IMR-90 (cell line): ENCODE measurements at places on chromosomes 12 and 14.

- no peaks in the 10 kb centered on the region for H3K36me3 ChIP-seq
- DNase-seq = no peak
- H3K27ac ChIP-seq = no peak overlapping the region
- no peak overlapping the region for H3K4me3 ChIP-seq
- peaks cover 8% of the 10 kb centered on the region for H3K4me1 ChIP-seq
These were observed 67.4 kb downstream of the PHLDA1 start for GRCh38 chr12:75964150-75964549.

DNA sequence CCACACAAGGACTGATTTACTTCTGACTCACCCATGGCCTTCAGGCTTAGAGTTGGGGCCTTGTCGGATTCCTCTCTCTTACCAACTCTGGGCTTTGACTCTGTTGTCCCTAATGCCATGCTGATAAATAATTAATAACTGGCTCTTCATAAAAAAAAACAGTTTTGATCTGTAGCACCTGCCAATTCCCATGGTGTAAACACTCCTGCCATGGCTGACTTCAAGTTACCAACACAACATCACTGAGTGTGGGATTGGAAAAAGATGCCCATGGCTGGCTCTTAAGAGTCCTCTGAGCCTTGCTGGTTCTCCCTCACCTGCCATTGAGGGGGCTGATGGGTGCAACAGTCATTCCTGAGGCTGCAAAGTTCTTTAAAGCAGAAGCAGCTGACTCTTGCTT is 104.8 kb downstream of the KIF26A start:
- DNase-seq = no peak

DNA sequence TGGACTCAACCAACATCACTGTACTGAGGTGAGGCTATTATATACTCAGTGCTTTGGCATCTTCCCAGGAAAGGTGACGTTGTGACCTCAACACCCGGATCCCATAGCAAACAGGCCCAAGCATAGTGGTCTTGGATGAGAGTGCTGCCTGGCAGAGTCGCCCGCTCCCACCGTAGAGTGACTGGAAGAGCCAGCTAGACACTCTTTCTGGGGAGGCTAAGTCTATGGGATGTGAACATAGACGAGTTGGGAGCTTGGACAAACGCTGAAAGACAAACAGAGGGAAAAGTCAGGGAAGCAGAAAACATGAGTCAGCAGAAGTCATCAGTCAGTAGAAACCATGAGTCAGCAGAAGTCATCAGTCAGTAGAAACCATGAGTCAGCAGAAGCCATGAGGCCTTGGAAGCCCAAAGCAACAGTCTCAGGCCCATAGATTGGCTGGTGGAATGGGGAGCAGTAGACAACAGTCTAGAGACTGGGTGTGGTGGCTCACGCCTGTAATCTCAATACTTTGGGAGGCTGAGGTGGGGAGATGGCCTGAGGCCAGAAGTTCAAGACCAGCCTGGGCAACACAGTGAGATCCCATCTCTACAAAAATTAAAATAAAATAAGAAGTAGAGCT is 66.4 kb upstream of the MAP1LC3B2 start:
- H3K36me3 ChIP-seq = no peaks in the 10 kb centered on the region
- no peaks in the 10 kb centered on the region for H3K4me1 ChIP-seq
- peak; percentile 81 for DNase-seq
- H3K4me3 ChIP-seq = no peak overlapping the region

GRCh38 chr14:36215217-36215598 is 38.7 kb upstream of the PTCSC3 start:
- H3K4me3 ChIP-seq = no peak overlapping the region
- no peak overlapping the region for H3K27ac ChIP-seq

- H3K27me3 ChIP-seq = no peaks in the 10 kb centered on the region
- H3K4me1 ChIP-seq = peaks cover under 1% of the 10 kb centered on the region
- H3K36me3 ChIP-seq = no peaks in the 10 kb centered on the region
- H3K4me3 ChIP-seq = no peak overlapping the region
- no peak for DNase-seq
- no peak overlapping the region for H3K27ac ChIP-seq
These were observed 52.0 kb upstream of the SOCS2 start for GRCh38 chr12:93520454-93520853.

DNA sequence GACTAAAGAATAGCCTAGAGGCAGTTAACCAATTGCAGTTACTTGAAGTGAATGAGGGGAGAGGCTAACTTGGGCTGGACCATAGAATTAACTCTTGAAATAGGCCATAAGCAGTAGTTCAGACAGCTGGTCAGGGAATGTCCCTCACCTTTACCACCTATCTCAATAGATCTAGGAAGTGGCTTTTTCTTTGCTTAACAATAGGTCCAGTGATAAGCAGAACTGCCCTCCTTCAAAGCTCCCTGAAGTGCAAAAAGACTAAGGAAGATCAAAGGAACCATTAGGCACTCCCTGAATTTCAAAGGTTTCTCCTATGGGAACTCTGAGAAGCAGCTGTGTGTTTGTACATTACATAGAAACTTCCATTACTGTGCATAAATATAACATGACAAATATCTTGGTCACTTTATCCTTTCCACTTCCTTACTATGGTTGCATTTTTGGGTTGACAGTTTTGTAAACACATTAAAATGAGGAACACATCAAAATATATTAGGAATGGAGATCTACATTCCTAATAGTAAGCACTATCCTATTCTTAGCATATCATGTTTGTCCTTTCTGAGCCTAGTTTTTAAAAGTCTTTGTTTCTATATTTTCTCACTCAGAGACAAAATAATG is 7.2 kb upstream of the NAA30 start:
- no peak overlapping the region for H3K4me3 ChIP-seq
- H3K36me3 ChIP-seq = no peaks in the 10 kb centered on the region
- H3K27ac ChIP-seq = no peak overlapping the region
- peaks cover 8% of the 10 kb centered on the region; the same call in 1 of the 2 replicates for H3K4me1 ChIP-seq
- DNase-seq = no peak
- no peaks in the 10 kb centered on the region for H3K27me3 ChIP-seq

GRCh38 chr12:69694123-69694522 is 5.0 kb downstream of the BEST3 start:
- H3K27ac ChIP-seq = no peak overlapping the region
- H3K4me1 ChIP-seq = no peaks in the 10 kb centered on the region; the same call in 1 of the 2 replicates
- no peaks in the 10 kb centered on the region for H3K36me3 ChIP-seq
- no peaks in the 10 kb centered on the region for H3K27me3 ChIP-seq

- no peak for DNase-seq
- no peaks in the 10 kb centered on the region for H3K36me3 ChIP-seq
- no peak overlapping the region for H3K27ac ChIP-seq
- H3K4me1 ChIP-seq = no peaks in the 10 kb centered on the region
These were observed 33.7 kb downstream of the FAM186A start for GRCh38 chr12:50362671-50363070.

DNA sequence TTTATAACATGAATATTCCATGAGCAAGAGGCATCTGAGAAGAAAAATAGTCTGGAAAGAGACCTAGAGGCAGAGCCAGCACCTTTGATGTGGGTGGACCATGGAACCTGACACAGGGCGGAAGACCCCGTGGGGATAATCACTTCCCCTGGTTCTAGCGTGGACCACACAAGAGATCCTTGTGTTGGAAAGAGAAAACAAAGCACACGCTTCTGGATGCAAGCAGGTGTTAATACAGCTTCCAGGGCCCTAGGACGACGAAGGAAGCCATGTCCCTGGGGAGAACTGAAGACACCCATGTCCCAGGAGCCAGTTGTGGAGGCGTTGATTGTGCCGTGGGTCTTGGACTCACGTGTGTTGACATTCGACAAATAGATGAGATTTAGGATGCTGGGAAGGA is 102.9 kb downstream of the ADGRD1 start:
- no peaks in the 10 kb centered on the region for H3K4me1 ChIP-seq
- H3K27ac ChIP-seq = no peak overlapping the region
- no peaks in the 10 kb centered on the region for H3K36me3 ChIP-seq
- no peak for DNase-seq
- no peaks in the 10 kb centered on the region for H3K27me3 ChIP-seq
- no peak overlapping the region for H3K4me3 ChIP-seq

GRCh38 chr14:53022593-53022992 is 71.7 kb upstream of the FERMT2 start:
- peaks cover 10% of the 10 kb centered on the region; the same call in 1 of the 2 replicates for H3K4me1 ChIP-seq
- no peak overlapping the region for H3K4me3 ChIP-seq
- no peaks in the 10 kb centered on the region for H3K27me3 ChIP-seq
- H3K36me3 ChIP-seq = no peaks in the 10 kb centered on the region
- no peak overlapping the region for H3K27ac ChIP-seq
